Left cardiac atrium (tissue), 4 donors: ENCODE measurements at places on chromosomes 5 and 9.

- no peak for DNase-seq
Observed at GRCh38 chr5:157689942-157690689, 18.8 kb downstream of the C5orf52 start.

GRCh38 chr9:98890256-98890655 is 53.5 kb upstream of the COL15A1 start:
- DNase-seq: no peak

DNA sequence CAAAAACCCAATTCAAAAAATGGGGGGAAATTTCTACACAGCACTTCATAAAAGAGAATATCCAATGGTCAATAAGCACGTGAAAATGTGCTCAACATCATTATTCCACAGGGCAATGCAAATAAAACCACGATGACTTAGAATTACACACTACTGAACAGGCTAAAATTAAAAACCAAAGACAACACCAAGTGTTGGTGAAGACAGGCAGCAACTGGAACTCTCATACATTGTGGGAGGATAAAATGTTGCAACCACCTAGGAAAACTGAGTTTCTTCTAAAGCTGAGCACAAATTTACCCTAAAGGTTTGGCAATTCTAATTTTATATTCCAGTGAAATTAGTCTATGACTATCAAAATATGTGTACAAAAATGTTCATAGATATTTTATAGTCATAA is 9.5 kb downstream of the GIN1 start:
- DNase-seq: no peak

- no peak for DNase-seq
Observed at GRCh38 chr5:128965638-128966302, 482 bp downstream of the SLC27A6 start.

DNA sequence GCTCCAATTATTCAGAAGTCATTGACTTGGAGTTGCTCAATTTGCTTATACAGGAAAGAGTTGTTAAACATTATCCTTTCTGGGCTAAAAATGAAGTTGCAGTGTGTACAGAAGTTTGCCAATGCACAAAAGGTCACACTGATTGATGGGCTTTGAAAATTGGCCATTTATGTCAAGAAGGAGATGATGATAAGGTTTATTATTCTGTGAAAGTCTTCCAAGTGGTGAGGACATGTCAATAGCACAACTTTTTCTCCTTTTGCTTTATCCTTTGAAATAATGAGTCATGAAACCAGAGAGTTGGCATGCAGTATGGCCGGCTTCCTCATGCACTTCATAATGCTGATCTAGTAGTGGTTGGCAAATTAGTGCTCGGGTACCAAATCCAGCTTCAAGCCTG is 848.5 kb upstream of the WWC1 start:
- no peak for DNase-seq

GRCh38 chr5:87268970-87269377 is 1.3 kb downstream of the RASA1 start:
- DNase-seq: no peak

- no peak for DNase-seq
Observed at GRCh38 chr5:180807046-180807445, 4.4 kb upstream of the MGAT1 start.

GRCh38 chr5:142385194-142385593 is 60.4 kb upstream of the SPRY4 start:
- DNase-seq: no peak

DNA sequence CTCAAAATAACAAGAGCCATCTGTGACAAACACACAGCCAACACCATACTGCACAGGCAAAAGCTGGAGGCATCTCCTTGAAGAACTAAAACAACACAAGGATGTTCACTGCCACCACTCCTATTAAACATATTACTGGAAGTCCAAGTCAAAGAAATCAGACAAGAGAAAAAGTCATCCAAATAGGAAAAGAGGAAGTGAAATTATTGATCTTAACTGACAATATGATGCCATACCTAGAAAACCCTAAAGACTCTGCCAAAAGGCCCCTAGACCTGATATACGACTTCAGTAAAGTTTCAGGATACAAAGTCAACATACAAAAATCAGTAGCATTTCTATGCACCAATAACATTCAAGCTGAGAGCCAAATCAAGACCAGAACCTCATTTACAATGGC is 30.0 kb upstream of the MACIR start:
- no peak for DNase-seq

GRCh38 chr5:108315829-108316228 is 66.1 kb downstream of the FBXL17 start:
- no peak for DNase-seq

- no peak for DNase-seq
Observed at GRCh38 chr5:54215233-54215736, 95.1 kb downstream of the ARL15 start.

DNA sequence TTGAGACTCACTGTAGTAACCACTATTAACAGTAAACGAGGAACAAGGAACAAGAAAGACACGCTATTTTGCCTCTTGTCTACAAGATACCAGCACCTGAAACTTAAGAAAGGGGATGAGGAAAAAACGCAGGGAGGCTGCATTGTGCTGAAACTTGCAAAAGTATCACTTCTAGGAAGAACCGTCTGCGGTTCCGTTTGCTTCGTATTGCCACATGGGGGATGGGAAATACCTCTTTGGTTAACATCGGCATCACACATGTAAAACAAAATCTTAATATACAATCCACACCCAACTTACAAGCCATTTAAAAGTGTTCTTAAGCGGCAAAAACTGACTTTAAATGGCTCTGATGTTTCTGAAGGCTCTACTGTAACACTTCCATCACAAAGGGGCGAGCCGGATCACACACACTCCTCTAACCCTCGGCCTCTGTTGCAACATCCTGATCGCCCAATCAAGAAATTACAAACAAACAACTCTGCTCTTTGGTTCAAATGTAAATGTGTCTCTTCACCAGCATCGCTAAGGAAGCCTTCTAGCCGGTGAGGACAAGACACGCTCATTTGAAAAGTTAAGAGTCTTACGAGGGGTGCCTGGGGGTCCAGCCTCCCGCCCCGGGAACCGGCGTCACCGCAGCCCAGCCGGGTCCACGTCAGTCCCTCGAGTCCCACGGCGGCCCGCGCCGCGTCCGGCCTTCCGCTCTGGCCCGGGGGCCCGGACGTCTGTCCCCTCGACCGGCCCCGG is 621 bp downstream of the SEC16A start:
- no peak for DNase-seq

- no peak for DNase-seq
Observed at GRCh38 chr5:178106556-178107239, 6.6 kb upstream of the N4BP3 start.

DNA sequence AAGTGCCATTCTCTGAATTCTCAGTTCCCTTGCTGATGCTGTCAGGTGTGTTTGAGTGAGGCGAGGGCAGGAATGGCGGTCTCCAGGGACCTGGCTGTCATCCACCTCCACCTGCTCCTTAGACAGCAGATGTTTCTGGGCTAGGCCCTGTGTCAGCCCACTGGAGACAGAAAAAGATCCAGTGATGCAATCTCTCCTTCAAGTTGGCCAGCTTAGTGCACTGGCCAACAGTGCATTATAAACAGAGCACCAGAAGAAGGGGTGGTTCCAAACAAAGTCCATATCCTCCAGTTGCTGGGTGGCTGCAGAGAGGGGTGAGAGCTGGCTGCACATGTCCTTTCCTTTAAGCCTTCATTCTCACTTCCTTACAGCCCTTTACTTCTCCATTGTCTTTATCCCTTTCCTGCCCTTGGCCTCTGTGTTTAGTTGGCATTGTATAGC is 26.5 kb downstream of the NANS start:
- DNase-seq: no peak

DNA sequence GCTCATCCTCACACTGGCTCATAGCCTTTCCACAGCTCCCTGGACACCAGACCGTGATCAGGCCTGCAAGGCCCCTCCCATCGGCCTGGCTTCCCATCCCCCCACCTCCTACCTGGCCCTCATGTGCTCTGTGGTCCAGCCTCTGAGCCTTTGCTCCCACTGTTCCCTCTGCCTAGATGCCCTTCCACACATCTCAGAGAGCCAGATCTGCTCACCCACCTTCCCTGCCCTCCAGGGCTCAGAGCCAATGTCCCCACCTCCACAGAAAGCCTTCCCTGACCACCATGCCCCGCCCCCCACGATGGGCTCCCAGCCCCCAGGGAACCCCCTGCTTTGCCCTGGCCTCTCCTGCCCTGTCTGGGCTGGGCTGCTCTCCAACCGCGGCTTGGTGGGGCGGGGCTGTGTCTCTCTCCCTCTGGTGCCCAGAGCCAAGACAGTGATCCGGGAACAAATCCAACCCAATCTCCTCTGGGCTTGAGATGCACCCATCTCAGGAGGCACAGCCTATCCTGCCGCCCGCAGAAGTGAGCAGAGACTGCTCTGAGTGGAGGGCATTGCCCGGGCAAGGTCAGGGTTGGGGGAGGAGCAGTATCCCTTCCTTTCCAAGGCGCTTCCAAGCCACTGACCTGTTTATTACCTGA is 1.6 kb downstream of the NINJ1 start:
- DNase-seq: no peak

- peak; percentile 41 for DNase-seq
Observed at GRCh38 chr5:134114886-134115805, 665 bp downstream of the TCF7 start.

- DNase-seq: peak; percentile 24
Observed at GRCh38 chr5:141121563-141121962, at the start of gene PCDHB4. TSS of gene PCDHB4 (plus strand) at chr5:141121818. CDS start at chr5:141121999, 181 bp downstream.

DNA sequence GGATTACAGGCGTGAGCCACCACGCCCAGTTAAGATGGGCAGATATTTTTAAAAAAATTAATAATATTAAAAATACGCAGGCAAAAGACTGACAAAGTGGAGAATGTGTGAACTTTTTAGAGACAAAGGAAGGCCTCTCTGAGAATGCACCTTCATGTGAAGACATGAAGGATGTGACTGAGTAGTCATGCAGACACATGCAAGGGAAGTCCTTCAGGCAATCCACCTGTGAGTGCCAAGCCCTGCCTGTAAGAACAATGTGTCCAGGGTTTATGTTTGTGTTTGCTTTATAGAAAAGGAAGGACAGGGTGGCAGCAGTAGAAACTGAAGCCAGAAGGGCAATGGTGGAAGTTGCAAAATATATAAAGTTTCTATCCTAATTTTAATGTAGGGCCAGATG is 169.2 kb downstream of the EDIL3 start:
- no peak for DNase-seq

DNA sequence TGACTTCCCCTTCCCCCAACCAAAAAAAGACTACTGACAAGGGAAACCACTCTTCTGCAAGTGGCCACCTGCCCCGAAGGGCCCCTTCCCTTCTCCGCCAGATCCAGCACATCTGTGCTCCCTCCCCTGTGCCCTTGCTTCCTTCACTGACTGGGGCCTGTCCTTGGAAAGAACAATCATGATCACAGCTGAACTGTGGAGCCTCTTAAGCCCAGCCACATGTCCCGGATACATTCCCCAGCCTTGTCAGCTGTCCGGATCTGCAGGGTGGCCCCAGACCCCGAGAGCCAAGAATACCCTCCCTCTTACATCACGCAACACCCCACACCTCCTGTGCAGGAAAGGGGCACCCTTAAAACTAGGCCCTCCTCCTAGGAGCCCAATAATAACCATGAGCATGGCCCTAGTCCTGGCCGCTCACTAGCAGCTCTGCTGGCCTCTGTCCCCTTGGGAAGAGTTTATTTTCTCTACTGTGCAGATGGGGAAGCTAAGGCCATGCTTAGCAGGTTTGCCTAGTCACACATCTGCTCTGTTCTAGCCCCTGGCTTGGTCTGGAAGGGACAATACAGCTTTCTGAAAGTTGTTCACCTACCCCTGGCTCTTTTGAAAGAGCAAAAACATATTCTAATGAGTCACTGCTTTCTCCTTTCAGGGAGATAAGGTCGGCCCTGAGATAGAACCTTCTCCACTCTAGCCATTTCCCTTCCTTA is 3.8 kb downstream of the SPRY4 start:
- DNase-seq: no peak

- no peak for DNase-seq
Observed at GRCh38 chr5:111326551-111326950, 102.4 kb downstream of the CAMK4 start.

DNA sequence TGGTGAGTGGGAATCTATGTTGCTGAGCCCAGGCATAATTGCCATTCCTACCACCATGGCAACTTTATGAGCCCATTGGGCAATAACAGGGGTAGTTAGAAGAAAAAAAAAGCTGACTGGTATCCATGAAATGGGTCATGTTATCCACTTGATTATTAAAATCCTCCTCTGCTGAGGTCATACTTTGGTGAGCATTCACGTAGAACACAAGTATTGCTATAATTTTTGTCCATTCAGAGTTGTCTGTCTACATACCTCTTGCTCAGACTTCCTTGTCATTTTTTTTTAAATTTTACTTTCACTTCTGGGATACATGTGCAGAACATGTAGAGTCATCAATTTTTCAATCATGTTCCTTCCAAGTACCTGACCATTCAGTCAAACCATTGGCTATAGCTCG is 780.8 kb upstream of the ARRDC3 start:
- DNase-seq: no peak

DNA sequence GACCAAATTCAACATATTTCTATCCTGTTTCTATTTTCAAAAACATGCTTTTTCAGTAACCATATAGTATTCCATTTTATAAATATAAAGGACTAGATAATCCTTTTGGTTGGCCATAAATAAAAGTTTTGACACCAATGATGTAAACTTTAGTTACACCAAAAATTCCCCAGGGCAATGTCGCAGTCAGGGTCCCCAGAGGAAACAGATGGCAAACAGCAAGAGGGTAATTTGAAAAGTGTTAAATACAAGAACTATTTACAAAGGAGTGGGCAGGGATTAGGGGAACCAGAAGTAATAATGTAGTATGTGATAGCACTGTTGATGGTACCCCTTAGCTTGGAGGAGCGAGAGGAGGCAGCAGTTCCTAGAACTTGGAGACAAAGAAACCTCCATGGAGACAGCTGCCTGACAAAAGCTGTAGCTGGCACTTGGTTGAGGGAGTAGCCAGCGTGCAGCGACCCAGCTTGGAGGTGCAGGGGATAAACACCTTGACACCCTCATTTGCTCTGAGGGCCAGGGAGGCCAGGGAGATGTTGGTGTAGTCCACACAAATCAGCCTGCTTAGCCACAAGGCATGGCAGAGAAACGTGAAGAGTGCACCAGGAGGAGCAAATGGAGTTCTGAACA is 18.3 kb upstream of the MSANTD3 start:
- no peak for DNase-seq

DNA sequence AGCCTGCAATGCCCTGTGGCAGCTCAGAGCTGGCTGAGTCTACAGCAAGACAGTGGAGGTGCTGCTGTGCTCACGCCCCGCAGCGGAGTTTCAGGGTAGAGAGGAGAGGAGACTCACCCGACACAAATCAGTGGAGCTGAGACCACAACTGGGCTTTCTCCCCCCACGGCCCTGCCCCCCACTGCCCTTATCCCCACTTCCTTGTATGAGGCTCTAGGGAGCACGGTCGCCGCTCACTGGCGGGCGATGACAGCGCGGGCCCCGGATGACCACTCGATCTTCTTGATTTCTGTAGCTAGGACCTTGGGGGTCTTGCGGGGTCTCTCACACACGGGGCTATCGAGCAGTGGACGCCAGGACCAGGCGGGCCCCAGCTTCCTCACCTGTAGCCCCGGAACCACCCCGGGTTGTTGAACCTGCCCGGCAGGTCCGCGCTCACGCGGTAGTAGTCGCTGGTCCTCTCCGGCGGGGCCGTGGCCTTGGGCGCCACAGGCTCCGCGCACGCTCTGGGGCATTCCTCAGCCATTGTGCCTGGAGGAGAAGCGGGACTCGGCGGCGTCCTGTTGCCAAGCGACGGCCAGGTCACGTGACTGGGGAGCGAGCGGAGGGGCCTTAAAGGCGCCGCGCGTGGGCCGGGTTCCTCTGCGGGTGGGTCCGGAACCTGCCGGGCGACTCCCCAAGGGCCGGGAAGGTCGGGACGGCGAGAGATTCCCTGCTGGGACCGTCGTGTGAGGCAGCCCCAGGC is 984 bp upstream of the MRPS2 start:
- peak; percentile 98 for DNase-seq
